ENCODE measurements at places on chromosomes 5 and 9. TPM values are rescaled to one million over a fixed set of nuclear protein-coding genes. Genes with fewer than 3 reads are reported as not detected.

GPR150 gene
- total RNA-seq = 0.14 TPM

NTRK2 gene
- not detected for total RNA-seq

HEXB gene
- total RNA-seq = 130 TPM

CCDC171 gene
- 0.30 TPM for total RNA-seq

GLDC gene
- 13.1 TPM for total RNA-seq

C8G gene
- total RNA-seq = 0.64 TPM

ERAP2 gene
- 1.3 TPM for total RNA-seq

ALDH1B1 gene
- 62.1 TPM for total RNA-seq

APBA1 gene
- 0.51 TPM for total RNA-seq

KIF3A gene
- 10.0 TPM for total RNA-seq

ZNF454 gene
- not detected for total RNA-seq

EPB41L4B gene
- total RNA-seq = 11.1 TPM

HAVCR2 gene
- total RNA-seq = 0.87 TPM

SPAG8 gene
- total RNA-seq = 0.41 TPM

SLC6A3 gene
- 0.15 TPM for total RNA-seq

TMC1 gene
- total RNA-seq = 0.20 TPM

ORM1 gene
- not detected for total RNA-seq

C5orf46 gene
- not detected for total RNA-seq

NR5A1 gene
- total RNA-seq = not detected

GKAP1 gene
- 5.4 TPM for total RNA-seq

OGN gene
- total RNA-seq = not detected

ADAMTSL2 gene
- total RNA-seq = not detected

GPRIN1 gene
- 8.1 TPM for total RNA-seq

PCDHGA11 gene
- 0.06 TPM for total RNA-seq

TMEM252 gene
- total RNA-seq = not detected

AHRR gene
- 2.6 TPM for total RNA-seq

PCDHB3 gene
- not detected for total RNA-seq

UNC5A gene
- total RNA-seq = 0.28 TPM

LHX2 gene
- total RNA-seq = 5.5 TPM

PRR16 gene
- 0.09 TPM for total RNA-seq

PCDHB9 gene
- 0.03 TPM for total RNA-seq

HTR1A gene
- not detected for total RNA-seq

GPR151 gene
- total RNA-seq = not detected

ANKRD18A gene
- total RNA-seq = 4.9 TPM

EXOSC2 gene
- total RNA-seq = 78.6 TPM

BARX1 gene
- total RNA-seq = 11.1 TPM

Measured in A549 treated with RU486 at 1 μM for 4 hours (cell line).